ENCODE measurements at places on chromosomes 1 and 21.

- no peak for DNase-seq
Observed at GRCh38 chr1:169884634-169885033, 9.1 kb downstream of the SCYL3 start.

- no peak for DNase-seq
Observed at GRCh38 chr1:111841189-111841588, 85.5 kb downstream of the DDX20 start.

DNA sequence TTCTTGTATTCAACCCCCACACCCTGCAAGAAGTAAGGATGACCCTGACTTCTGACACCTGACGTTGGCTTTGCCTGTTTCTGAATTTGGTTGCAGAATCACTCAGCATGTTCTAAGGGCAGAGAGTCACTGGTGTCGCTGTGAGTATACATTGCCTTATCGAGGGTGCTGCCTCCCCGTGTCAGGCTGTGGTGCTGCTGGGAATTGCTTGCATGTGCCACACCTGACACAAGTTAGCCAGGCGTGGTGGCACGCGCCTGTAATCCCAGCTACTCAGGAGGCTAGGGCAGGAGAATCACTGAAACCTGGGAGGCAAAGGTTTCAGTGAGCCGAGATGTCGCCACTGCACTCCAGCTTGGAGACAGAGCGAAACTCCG, 45.9 kb downstream of the WDR4 start:
- DNase-seq: peak; percentile 51

- DNase-seq: no peak
Observed at GRCh38 chr1:14027099-14027498, 327.1 kb downstream of the PRDM2 start.

DNA sequence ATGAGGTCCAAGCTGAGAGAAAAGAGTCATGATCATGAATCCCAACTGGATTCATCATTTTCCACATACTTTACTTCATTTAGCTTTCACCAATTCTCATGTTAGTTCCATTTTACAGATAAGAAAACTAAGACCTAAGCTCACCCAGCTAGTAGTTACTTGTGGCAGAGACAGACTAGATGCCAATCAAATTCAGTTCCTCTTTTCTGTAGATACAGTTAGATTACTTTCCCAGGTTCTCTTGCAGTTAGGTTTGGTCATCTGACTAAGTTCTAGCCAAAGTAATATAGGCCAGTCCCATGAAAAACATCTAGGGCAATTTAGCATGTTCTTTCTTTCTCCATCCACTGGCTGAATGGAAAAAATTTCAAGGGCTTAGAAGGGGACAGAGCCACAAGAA, 8.9 kb upstream of the KCND3 start:
- DNase-seq: peak; percentile 67

GRCh38 chr1:44565259-44565750, 109.0 kb downstream of the TMEM53 start:
- no peak for DNase-seq

GRCh38 chr1:230049731-230050130, 17.3 kb upstream of the GALNT2 start:
- DNase-seq: no peak

DNA sequence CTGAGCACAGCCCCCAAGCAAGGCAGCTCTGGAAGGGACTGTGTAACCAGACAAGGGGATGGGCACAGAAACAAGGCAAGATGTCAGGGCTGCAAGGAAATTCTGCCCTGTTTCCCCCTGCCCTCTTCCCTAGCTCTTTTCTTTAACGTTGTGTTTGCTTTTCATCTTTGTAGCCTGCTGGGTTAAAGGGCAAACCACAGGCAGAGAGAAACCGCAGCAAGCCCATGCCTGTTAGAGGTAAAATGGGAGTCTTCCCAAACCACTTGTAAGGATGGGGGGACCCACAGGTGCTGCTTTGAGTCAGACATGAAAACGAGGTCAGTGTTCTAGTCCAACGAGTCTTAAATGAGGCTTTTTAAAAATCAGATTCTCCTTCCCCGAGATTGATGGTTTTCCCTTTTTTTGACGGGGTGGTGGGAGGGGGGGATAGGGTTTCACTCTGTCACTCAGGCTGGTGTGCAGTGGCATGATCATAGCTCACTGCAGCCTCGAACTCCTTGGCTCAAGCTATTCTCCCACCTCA, 13.3 kb downstream of the TGFBR3 start:
- no peak for DNase-seq

DNA sequence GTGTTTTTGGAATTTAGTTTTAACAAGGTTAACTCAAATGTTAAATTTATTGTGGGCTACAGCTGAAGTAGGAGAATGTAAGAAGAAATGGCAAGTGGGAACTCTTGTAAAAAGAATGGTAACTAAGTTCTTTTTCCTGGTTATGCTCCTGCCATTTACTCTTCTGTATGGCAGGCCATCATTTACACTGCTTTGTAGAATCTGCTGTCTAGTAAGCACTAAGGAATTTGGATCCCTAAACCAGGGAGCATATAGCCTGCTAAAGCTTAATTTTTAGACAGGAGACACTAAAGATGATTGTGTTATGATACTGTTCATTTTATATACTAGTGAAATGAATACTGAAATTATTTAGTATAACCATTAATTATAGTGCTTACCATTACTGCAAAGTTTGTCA, 85.3 kb downstream of the CAMTA1 start:
- no peak for DNase-seq

GRCh38 chr21:34814529-34814951, 145.7 kb downstream of the CLIC6 start:
- DNase-seq: no peak

DNA sequence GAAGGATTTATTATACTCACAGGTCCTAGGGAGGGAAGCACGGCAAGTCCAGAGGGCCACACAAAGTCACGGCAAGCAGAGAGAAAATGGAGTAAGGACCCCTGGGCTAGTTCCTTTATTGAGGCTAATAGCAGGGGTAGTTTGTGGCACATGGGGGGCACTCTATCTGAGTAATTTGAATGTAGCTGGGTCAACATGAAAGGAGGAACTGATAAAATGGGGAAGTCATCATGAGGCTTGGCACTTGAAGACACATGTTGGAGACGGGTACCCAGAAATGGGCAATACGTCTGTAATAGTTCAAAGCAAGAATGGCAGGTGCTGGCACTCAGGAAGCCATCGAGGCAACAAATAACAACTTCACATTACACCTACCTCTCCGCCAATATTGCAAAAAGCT, 1136.4 kb downstream of the MRPL39 start:
- DNase-seq: peak; percentile 59

DNA sequence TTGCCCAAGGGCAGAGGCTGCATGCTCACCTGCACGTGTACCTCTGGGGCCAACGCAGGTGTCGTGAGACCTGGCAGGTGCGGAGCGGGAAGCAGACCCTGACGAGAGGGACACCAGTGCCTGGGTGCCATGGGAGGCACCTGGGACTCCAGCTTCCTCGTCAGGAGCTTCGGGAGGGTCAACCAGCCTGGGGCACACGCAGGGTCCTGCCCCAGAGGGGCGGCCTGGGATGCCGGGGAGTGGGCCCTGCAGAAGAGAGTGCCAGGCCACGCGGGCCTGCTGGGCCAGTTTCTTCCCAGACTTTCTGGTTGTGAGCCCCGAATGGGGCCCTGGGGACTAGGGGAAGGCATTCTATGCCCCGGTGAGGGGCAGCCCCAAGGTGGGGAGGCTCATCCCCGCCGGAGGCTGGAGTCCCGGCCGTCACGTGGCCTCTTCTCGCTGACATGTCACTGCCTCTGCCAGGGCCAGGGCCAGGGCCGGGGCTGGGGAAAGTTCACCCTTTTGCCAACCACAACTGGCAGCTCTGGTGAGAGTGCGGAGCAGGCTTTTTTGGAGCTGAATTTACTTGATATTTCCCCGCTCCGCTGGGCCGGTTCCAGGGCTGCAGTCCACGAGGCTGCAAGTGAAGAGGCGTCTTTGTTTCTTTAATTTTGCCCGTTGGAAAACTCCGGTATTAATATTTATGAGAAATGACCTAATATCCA, 38.5 kb upstream of the ACTRT2 start:
- no peak for DNase-seq

- peak; percentile 15 for DNase-seq
Observed at GRCh38 chr1:156342166-156342955, 4.0 kb downstream of the TSACC start.

DNA sequence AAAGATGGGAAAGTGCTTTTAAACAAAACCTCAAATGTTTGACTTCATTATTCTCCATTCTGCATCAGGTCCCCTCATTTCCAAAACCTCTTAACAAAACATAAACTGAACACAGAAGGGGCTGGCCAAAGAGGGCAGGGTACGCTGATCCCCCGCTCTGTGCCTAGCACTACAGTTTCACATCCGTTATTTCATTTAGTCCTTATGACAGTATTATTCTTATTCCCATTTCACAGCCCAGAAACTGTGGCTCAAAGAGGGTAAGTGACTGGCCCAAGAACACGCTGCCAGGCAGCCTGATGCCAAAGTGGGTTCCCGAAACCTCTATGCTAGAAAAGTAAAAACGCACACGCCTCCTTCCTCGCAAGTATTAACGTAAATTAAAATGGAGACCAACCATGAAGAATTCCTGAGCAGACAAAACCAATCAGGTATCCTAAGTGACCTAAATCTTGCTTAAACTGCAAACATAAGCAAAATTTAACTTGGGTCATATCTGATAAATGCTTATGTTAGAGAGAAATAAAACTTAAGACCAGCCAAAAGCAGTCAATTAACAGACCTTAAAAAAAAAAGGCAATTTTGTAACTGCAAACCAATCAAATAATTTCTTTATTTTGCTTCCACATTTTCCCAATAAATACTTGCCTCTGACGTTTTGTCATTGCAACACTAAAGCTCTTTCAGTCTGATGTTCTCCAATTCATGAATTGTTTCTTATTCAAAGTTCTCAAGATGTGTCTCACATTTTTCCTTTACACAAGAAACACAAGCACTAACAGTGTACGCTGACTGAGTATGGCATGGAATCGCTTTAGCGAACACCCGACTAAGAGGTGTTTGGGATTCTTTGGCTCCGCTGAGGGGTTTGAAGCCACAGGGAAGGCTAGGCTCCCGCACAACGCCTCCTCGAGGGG, 653 bp downstream of the CASP9 start:
- peak; percentile 43 for DNase-seq

DNA sequence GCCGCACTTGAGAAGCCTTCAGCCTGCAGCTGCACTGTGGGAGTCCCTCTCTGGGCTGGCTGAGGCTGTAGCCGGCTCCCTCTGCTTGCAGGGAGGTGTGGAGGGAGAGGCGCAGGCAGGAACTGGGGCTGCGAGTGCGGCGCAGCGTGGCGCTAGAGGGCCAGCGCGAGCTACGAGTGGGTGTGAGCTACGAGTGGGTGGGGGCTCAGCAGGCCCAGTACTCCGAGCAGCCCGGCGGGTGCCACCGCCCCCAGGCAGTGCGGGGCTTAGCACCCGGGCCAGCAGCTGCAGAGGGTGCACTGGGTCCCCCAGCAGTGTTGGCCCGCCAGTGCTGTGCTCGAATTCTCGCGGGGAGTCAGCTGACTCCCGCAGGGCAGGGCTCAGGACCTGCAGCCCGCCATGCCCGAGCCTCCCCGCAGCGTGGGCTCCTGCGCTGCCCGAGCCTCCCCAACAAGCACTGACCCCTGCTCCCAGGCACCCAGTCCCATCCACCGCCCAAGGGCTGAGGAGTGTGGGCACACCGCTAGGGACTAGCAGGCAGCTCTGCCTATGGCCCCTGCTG, 1620.1 kb downstream of the BRINP3 start:
- DNase-seq: no peak

DNA sequence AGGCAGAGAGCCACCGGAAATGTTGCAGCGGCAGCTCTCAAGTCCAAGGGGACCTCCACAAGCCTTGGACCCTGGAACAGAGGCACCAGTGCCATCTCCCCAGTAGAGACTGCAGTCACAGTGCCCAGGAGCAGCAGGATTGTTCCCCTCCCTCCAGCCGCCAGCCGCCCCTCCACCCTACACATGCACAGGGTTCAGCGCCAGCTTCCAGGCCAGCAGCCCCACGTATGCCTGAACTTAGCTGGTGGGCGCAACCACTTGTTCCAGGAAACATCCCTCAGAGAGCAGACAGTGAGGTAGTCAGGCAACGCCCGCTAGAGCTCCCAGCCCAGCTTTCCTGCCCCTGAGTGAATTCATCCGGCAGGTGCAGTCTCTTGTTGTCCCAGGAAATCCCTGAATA, 1098.1 kb upstream of the NCAM2 start:
- DNase-seq: no peak

DNA sequence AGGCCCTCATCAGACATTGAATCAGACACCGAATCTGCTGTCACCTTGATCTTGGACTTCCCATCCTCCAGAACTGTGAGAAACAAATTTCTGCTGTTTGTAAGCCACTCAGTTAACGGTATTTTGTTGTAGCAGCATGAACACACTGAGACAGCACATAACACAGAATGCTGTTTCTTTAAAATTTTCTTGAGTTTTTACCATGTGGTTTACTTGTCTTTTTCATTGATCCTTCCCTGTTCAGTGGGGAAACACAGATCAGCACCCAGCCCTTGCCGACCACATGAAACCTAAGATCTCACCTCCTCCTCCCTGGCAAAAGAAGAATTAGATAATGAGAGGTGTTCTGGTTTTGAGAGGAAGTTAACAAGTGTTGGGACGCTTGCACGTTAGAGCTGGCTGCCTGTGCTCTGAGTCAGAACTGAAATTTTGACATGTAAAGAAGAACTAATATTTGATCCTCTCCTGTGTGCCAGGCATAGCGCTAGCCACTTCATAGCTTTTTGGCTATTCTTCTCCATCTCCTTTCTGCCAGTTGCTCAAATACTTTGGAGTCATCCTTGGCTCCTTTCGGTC, 179.6 kb downstream of the DHRS3 start:
- DNase-seq: peak; percentile 65

- no peak for DNase-seq
Observed at GRCh38 chr1:19844731-19845495, 29.8 kb upstream of the RNF186 start.

DNA sequence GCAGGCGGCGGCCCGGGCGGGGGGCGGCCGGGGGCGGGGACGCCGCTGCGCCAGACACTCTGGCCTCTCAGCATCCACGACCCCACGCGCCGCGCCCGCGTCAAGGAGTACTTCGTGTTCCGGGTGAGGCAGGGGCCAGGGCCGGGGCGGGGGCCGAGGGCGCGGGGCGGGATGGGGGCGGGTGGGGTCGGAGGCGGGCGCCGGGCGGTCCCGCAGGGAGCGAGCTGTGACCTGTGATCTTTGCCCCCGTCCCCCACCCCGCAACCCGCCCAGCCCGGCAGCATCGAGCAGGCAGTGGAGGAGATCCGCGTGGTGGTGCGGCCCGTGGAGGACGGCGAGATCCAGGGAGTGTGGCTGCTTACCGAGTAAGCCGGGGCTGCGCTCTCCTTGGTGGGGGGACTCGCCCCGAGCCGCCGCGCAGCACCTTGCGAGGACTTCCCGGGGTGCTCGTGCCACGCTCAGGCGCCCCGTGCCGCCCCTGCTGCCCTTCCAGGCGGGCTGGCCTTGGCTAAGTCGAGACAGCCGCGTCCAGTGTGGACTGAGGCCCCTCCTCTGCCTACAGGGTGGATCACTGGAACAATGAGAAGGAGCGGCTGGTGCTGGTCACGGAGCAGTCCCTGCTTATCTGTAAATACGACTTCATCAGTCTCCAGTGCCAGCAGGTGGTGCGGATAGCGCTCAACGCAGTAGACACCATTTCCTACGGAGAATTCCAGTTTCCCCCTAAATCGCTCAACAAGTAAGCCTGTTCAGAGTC, 514 bp downstream of the TPRG1L start:
- DNase-seq: no peak

Measured in MV-4-11 (cell line).